ENCODE measurements at places on chromosomes 5 and 9.

- DNase-seq, result no peak
Measured at GRCh38 chr5:15133456-15133965, 261.9 kb upstream of the ANKH start.

- DNase-seq, result no peak
Measured at GRCh38 chr9:116133163-116133562, 20.4 kb upstream of the PAPPA start.

DNA sequence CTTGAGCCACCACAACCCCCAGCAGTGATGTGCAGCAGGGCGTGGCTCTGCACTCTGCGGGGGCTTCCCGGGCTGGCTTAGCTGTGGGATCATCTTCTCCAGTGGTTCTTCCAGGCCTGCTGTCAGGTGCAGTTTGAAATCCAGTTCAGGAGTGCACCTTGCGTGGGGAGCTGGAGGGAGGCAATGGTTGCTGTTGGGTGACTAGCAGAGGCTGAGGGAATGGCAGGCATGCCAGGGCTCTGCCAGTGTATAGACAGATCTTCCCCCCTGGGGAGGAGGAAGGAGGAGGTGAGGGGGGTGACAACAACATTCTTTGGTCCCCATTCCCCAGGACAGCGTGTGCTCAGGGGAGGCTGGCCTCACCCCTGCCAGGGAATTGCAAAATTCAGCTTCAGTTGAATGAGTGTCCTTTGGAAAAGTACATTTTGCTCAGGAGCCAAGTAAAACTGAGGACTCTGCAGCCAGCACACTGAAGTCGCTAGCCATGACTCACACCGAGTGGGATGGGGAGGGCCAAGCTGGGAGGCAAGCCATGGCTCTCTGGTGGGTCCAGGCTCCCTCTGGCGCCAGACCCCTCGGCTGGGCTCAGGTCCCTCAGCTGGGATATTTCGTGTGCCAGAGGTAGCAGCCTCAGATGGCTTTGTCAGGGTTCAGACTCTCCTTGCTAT, 35.0 kb downstream of the ERGIC1 start:
- no peak for DNase-seq

- no peak for DNase-seq
Measured at GRCh38 chr9:106784076-106784475, 78.9 kb upstream of the ZNF462 start.

- no peak for DNase-seq
Measured at GRCh38 chr5:6505416-6505755, 56.7 kb downstream of the UBE2QL1 start.

DNA sequence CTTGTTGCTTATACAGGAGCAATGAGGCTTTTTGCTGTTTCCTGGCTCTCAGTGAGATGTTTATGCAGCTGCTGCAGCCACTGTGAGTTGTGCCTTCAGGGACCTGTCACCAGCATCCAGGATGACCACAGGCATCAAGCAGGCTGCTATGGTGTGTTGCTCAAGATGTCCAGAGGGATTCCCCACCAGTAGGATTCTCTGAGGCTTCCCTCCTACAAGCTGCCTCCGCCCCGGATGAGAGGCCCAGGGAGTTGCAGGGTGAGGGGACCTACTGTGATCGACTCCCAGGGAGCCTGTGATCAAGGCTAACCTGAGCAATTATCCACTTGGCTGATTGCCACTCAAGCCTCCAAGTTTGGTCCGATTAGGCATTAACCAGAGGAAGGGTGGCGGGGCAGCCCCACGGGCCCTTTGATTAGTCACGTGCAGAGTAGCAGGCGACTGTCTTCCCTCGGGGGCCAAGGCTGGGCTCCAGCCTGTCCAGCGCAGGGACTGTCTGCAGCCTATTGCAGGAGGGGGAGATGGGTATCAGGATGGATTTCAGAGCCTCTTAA, 1.8 kb upstream of the FAT2 start:
- DNase-seq, result no peak
